ENCODE measurements at places on chromosomes 5 and 9.

DNA sequence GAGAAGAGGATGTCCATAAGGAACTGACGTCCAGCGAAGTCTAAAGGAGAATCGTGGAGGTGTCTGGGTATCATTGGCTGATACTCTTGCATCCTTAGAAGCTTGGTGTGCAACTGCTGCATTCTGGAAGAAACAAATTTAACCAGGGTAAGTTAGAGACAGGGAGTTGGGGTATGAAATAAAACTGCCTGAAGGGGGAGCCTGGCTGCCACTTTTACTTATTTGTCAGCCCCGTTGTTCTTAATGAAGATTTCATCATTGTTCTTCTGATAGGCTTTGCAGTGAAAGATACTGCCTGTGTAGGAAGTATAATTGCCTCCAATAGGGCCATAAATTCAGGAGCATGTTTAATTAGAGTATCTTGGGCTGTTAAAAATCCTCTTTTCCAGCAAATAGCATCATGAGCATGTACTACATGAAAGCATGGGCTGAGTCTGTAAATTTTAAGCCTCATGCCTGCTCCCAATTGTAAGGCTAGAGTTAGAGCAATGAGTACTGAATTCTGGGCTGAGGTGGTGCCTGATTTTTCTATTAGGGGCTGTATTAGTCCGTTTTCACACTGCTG is 1264.5 kb upstream of the ACO1 start:
- peak; percentile 52 for DNase-seq

DNA sequence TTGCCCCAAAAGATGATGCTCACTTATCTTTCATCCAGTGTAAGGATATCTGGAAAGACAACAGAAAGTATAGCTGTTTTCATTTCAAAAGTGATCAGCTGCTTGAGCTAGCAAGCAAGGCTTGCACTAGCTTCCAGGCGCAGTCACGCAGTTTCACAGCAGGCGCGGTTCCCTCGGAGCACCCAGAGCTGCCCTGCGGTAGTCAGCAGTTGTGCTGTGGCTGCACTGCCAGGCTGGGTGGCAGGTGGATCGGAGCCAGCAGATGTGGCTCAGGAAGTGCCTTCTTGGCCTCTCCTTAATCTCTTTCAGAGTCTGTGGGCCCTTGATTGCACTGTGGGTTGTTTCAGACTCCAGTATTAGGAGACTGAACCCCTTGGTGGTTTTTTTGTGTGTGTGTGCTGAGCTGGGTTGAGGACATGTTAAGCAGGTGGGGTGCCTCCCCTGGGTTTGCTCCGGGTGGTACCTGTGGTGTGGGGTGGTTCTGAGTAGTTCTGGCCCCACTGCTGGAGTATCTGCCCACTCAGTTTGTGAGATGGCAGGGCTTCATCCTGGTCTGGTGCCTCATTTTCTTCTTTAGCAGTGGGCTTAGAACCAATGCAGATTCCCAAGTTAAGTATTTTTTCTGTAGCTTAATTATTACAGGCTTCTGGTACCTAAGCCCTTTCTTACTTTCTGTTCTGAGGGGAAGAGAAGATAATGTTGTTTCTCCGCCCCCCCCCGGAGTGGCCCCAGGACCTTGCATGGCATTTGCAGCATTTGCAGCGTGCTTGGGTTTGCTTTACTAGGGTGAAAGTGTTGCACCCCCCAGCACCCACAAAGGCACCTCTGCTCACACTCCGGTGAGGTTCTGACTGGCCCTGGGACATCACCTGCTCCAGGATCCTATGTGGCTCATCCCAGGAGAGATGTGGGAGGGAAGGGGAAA is 16.4 kb downstream of the TENT4A start:
- DNase-seq: peak; percentile 37

DNA sequence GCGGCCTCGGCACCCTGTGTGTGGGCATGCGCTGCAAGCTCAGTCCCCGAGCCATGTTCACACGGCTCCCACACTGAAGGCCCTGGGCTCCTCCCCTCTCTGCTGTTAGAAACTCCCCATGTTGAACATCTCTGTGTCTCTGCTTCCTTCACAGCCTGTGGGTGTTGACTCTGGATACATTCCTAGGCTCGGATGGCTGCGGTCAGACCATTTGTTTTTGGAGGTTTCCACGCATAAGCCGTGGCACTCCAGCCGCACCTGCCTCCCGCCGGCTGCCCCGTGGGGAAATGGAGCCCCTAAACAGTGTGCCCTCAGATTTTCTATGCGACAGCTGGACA is 31.2 kb upstream of the LRRC14B start:
- no peak for DNase-seq

DNA sequence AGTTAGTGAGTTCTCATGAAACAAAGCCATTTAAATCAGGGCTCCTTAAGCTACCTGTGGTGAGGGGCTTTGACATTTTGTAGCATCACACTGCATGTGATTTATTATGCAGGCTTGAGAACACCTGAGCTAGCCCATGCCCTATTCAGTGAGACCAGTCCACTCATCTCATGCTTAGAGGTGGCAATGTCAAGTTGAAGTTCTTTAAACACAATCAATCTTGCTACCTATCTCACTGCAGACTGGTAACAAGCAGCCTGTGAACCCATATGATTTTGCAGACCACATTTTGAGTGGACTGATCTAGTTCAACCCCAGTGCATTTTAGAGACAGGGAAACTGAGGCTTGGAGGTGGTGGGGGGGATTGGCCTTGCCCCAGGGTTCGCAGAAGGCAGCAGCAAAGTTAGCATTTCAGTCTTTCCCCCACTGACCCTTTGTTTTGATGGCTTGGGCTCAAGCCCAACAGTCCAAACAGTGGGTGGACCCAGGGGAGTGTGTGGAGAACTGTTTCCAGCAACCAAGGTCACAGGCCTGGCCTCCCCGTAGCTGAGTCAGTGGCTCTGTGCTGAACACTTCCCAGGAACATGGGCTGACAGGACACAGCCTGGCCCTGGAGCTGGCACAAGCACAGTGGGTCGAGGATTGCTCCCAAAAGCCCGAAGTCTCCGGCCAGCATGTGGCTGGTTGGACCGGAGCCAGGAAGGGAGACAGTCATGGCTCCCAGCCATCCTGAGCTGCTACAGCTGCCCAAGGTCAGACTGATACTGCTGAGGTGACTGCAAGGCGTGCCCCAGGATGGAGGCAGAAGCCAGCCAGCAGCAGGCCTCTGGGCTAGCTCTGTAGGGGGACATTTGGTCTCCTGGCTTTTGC is 95.3 kb downstream of the RGS3 start:
- no peak for DNase-seq

GRCh38 chr9:90365666-90366065 is 277.0 kb downstream of the DIRAS2 start:
- no peak for DNase-seq

DNA sequence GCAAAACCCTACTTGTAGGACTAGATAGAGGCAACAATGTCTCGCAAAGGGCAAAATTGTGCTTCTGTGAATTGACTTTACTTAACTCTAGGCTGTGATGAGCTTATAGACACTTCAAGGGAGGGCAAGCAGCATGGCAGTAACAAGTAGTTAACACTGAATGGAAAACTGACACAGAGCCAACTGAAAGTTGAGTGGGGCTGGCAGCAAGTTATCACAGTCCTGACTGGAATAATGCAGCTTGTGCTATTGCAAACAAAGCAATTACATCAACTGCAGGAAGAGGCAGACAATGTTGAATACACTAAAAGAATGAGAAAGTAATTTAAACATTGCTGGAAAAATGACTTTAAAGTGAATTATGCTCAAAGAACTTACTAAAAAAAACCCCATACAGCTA is 62.2 kb downstream of the RNF38 start:
- no peak for DNase-seq

- no peak for DNase-seq
Measured at GRCh38 chr9:4670591-4670990, 4.3 kb upstream of the SPATA6L start.

GRCh38 chr5:40410231-40410861 is 269.4 kb upstream of the PTGER4 start:
- DNase-seq: peak; percentile 91

- no peak for DNase-seq
Measured at GRCh38 chr9:131403493-131403773, 9.5 kb downstream of the PRRC2B start.

- no peak for DNase-seq
Measured at GRCh38 chr5:586751-587285, 25.3 kb upstream of the CEP72 start.

DNA sequence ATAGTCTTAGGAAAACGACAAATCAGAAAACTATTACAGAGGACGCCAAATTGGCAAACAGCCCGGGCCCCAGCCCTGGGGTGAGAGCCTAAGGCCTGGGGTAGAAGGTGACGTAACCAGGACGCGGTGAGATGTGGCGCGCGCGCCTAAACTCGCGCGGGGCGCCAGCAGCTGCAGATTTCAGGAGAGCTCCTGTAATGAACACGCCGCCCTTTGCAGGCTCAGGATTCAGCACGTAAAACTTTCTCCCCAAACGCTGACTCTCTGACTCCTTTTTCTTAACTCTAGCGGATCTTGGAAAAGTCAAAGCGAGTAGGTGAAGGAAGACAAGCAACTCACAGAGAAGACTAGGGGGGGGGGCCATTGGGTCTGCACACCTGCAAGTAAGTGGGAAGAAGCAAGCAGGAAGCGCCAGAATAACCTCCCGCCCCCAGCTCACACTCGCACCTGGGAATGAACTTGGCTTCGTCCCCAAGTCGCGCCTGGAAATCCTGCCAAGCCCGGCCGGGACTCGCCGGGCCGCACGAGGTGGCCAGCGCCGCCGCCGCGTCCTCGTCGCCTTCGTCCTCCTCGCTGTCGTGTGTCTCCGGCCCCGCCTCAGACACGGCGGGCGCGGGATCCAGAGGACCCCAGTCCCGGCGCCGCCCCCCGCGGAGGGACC is 822 bp downstream of the RASEF start:
- no peak for DNase-seq

DNA sequence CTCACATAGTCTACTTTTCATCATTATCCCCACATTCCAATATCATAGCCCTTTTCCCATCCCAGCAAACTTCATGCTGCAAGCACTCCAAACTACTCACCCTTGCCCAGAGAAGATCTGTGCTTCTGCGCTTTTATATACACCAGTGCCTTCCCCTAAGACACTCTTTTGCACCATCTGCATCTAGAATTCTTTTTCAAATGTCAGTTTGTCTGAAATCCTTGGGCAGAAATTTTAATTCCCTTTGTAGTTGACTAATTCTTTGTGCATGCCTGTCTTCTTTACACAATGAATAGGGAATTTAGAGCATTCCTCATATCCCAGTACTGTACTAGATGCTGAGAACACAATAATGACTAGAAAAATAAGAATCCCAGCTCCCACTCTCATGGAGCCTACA is 298.9 kb downstream of the KCNN2 start:
- DNase-seq: no peak

GRCh38 chr9:28887188-28887884 is 1314.1 kb upstream of the C9orf72 start:
- DNase-seq: no peak

DNA sequence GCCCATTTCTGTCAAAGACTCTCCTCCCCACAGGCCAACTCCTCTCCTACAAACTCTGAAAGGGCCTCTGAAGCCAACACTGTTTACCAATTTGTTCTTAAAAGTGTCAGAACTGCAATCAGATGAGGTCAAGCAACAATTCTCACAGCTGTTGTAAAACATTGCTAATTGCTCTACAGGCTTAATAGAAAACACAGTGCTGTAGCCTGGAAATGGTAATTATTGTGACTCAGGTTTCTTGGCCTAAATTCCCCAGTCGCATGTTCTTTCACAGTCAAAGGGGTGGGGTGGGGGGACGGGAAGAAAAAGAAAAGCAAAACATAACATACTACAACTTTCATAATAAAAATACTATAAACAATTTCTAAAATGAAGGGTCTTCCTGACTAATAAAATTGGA is 343.2 kb downstream of the DMAC1 start:
- no peak for DNase-seq

DNA sequence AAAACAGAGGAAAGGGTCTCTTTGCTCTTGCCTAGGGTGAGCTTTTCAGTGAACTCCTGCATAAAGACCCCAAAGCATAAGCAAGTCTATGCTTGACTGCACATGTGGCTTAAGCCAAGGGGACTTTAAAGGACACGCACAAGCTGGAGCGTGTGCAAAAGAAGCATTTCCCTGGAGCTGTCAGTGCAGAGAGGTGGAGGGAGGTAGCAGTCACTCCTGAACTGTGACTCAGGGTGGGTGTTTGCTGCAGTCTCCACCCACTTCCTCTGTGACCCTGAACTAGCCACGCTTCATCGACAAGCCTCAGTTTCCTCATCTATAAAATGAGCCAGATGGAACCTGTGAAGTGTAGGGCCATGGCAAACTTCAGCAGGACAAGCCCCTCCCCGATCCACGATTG is 72.4 kb downstream of the PDZD2 start:
- no peak for DNase-seq

DNA sequence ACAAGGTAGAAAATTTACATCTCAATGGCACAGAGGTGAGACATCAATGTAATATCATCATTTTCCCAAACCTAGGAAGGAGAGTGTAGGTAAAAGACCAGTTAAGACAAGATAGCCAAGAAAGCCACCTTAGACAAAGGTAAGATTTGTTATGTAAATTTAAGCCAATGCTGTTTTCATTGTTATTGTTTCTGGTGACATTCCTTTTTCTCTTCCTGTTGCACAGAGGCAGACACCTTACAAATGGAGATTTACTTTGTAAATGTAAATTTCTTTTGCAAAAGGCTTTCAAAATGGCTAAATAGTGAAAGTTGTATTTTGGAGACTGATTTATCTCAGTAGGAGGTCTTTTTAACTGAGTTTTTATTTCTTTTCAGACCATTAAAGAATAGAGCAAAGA is 159.1 kb downstream of the YIPF5 start:
- DNase-seq: no peak

GRCh38 chr9:72193478-72193881 is 44.2 kb downstream of the GDA start:
- DNase-seq: no peak

DNA sequence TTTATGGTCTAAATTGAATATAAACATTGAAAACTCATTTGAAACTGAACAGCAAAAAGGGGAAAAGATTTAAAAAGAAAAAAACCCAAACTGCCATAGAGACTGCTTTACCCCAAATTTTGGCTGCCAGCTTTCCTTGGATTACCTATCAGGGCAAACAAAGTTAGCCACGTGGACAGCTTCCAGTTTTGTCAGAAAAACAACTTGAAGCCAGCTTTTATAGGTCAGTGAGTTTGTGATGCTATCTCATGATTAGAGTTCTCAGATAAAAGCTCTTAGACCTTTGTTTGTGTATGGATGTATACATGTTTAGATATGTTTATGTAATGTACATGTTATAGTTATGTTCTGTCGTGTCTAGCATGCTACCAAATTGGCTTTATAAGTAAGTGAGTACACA is 16.1 kb downstream of the FBP2 start:
- DNase-seq: no peak

- no peak for DNase-seq
Measured at GRCh38 chr9:35659340-35659739, 1.2 kb downstream of the CCDC107 start.

DNA sequence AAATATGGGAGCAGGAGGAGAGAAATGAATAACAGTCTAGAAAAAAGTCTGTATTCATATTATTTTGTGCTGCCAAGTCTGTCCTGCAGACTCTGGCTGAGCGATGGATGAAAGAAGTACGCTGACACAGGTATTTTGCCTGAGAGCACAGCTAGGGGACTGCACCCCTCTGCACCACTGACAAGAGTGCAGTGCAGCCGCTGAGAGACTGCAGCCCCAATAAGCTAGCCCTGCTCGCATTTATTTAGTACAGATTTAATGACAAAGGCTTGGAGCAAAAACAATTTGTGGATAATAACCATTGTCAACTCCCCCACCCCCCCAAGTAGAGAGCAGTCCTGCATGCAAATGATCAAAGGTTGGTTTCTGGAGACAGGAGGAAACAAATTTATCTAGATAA is 13.3 kb upstream of the MRPS30 start:
- DNase-seq: no peak

- no peak for DNase-seq
Measured at GRCh38 chr5:110087829-110088228, 398.1 kb downstream of the MAN2A1 start.

Data from CD4-positive, alpha-beta T cell treated with Interleukin-15 for 4 hours (primary cell).